ENCODE measurements at places on chromosomes 3 and 15. TPM values are rescaled to one million over a fixed set of nuclear protein-coding genes. Genes with fewer than 3 reads are reported as not detected.
A peak's percentile ranks its signal among the peaks of the same experiment; 100 is the strongest.

DNA sequence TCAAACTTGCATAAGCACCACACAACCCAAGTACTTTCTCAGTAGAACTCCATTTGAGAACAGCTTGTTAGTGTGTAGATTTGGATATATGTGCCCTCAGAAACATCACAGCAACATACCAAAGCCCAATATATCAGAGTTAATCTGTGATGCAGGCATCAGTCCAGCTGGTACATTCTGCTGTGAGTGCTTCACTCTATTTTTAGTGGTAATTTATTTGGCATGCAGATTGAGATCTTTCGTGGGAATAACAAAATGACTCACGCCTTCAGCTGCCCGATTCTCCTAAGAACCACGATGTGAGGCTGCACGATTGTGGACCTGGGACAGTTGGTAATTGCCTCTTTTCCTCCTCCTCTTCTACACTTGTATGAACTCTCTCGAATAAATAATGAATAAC lies 730.7 kb downstream of the SQOR start:
- peak overlapping the region; percentile 18 for H3K27ac ChIP-seq
- peak overlapping the region; percentile 72 for H3K4me3 ChIP-seq

DNA sequence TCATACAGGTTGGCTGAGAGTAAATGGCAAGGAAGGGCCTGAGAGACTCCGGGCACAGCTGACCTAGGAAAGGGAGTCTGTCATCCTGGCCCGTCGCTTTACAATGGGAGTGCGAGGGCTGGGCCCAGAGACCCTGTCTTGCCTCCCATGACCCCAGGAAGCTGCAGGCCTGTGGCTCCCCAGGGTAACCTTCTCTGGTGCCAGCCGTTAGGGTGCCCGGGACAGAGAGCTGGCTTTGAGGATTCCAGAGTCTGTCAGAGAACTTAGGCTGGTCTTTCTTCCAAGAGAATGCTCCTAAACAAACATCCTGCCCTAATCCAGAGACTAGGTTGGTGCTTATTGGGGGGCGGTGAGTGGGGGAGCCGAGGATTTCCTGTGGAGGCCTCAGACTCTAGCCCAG lies 18.5 kb downstream of the ZNF710 start:
- no peaks in the 10 kb centered on the region for H3K27me3 ChIP-seq
- no peaks in the 10 kb centered on the region for H3K4me1 ChIP-seq
- H3K36me3 ChIP-seq: no peaks in the 10 kb centered on the region
- no peak overlapping the region for H3K27ac ChIP-seq

The CYB561D2 gene
- total RNA-seq: 7.9 TPM

The CHRNA3 gene
- not detected for total RNA-seq

- H3K36me3 ChIP-seq: no peaks in the 10 kb centered on the region
- peak; percentile 5 for DNase-seq
- no peak overlapping the region for H3K27ac ChIP-seq
- no peaks in the 10 kb centered on the region for H3K4me1 ChIP-seq
- H3K27me3 ChIP-seq: no peaks in the 10 kb centered on the region
These were observed 173.8 kb upstream of the TLE3 start for GRCh38 chr15:70271422-70272088.

DNA sequence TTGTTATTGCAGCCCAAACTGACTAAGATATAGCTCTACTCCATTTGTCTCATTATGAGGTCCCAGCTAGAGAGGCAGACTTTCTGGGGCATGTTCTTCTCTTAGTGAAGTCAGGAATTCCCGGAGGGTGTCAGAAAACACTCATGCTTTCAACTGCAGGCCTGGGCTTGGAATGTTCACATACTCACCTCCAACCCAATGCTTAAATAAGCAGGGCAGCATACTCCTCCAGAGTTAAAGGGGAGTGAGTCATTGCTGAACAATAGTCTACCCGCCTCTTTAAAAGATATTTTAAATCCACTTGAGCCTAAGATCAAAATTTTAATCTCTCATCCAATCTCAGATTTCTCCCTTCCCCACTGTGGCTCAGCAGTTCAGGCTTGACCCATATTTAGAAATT lies 167.8 kb upstream of the DPH6 start:
- H3K4me1 ChIP-seq: no peaks in the 10 kb centered on the region
- H3K4me3 ChIP-seq: no peak overlapping the region
- H3K27ac ChIP-seq: no peak overlapping the region
- DNase-seq: no peak
- no peaks in the 10 kb centered on the region for H3K27me3 ChIP-seq

The NOX5 gene
- 0.18 TPM for total RNA-seq

DNA sequence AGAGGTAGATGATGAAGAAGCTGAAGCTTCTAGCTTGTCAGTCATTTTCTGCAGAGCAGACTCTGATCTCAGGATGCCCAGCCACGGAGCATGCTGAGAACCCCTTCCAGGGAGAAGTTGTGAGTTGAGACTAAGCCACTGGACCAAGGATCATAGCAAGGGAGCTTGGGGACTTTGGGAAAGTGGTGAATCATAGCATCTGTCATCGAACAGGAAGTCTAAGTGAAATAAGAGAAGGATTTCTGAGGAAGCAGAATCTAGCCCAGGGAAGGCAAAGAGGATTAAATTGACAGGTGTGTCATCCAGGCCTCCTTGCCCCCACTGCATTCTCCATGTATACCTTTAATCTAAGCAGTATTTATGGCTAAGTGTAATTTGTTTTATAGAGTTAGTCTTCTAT lies 71.8 kb upstream of the TMEM108 start:
- no peaks in the 10 kb centered on the region for H3K36me3 ChIP-seq
- H3K27ac ChIP-seq: no peak overlapping the region
- no peak overlapping the region for H3K4me3 ChIP-seq
- DNase-seq: no peak
- no peaks in the 10 kb centered on the region for H3K27me3 ChIP-seq

DNA sequence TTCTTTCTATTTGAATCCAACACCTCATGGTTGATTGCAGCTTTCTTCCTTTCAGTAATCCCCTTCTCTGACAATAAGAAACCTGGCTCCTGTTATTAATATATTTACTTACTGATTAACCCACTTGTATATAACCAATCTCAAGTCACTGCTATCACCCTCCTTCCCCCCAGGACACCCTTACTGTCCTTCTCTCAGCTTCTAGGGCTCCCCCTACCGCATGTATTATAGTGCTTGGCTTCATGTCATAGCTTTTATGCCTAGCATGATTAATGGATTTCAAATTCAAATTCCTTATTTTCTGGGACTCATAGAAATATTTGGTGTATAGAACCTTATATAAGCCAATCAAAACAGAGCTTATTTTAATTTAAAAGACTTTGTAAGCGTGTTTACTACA lies 75.7 kb upstream of the BNIP2 start:
- H3K27ac ChIP-seq: no peak overlapping the region
- no peaks in the 10 kb centered on the region for H3K36me3 ChIP-seq
- H3K4me3 ChIP-seq: no peak overlapping the region
- no peak for DNase-seq
- no peaks in the 10 kb centered on the region for H3K27me3 ChIP-seq
- H3K4me1 ChIP-seq: no peaks in the 10 kb centered on the region

Data from aorta (tissue), 5 donors.